ENCODE measurements at places on chromosomes 4 and X.

DNA sequence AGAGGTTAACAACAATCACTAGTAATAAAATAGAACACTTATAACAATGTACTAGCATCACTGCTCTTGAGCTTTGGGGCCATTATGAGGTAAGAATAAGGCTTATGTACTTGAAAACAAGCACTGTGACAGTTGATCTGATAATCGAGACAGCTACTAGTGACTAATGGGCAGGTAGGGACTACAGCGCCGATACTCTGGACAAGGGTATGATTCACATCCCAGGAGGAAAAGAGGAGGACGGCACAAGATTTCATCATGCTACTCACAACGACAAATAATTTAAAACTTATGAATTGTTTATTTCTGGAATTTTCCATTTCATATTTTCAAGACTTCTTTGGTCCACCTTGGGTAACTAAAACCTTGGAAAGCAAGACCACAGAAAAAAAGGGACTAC is 62.3 kb downstream of the FAM184B start:
- DNase-seq, result peak; percentile 10

DNA sequence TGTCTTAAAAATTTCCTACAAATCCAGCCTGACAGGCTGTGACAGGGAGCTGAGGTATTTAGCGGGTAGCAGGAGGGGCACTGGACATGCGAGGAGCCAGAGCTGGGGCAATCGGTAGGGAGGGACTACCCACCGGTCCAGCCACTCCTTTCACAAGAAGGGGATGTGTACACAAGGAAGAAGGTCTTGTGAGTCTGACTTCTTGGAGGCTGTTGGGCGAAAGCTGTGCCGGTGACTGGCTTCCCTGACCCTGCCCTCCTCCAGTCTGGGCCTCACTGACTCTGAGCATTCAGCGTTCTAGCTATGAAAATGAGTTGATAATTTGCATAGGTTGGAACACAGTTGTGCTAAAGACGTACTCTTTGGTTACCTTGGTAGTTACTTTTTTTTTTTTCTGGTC is 12.7 kb upstream of the CXCL8 start:
- DNase-seq, result no peak

- no peak for DNase-seq
Observed at GRCh38 chr4:35739308-35739707, 505.0 kb downstream of the ARAP2 start.

- no peak for DNase-seq
Observed at GRCh38 chrX:130057209-130057608, 53.1 kb downstream of the ELF4 start.

GRCh38 chr4:184529283-184529682 is 54.9 kb upstream of the IRF2 start:
- no peak for DNase-seq

- no peak for DNase-seq
Observed at GRCh38 chrX:152157042-152157441, 18.7 kb upstream of the MAGEA10 start.

DNA sequence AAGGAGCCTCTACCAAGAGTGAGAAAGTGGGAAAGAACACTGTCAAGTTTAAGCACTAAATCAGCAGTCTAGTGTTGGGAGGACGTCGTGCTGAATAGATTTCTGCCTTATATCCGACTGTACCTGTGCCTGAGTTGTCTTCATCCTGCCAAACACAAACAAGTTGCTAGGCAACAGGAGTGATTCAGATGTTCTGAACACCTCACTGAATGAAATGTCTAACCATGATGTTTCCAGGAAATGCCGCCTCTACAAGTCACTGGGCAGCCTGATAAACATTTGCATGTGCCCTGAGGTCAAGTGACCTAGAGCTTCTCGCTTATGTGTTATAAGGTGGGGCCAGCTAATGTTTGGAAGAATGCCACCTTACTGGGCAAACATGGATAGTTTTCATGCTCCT is 37.9 kb downstream of the SGMS2 start:
- DNase-seq, result peak; percentile 85

GRCh38 chrX:53089224-53089842 is 4.6 kb upstream of the KANTR start:
- DNase-seq, result peak; percentile 74

- no peak for DNase-seq
Observed at GRCh38 chr4:158965226-158965625, 137.7 kb upstream of the RAPGEF2 start.

DNA sequence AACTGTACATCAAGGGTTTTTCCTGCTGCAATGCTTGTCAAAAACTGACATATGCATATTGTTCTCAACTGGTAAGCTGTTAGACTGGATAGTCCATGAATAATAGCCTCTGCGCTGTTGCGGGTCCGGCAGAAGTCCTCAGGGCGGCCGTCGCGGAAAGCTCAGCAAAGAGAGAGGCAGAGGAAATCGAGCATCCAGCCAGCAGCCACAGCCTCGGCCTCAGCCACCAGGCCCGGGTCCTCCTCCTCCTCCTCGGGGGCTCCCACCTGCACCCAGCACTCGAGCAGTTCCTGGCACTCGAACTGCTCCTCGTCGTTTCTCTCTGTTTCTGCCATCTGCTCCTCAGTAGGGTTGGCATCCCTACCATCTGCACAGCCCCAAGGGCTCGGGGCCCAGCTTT is 53.7 kb downstream of the UPRT start:
- no peak for DNase-seq

- no peak for DNase-seq
Observed at GRCh38 chr4:14908635-14909034, 93.6 kb upstream of the CPEB2 start.

DNA sequence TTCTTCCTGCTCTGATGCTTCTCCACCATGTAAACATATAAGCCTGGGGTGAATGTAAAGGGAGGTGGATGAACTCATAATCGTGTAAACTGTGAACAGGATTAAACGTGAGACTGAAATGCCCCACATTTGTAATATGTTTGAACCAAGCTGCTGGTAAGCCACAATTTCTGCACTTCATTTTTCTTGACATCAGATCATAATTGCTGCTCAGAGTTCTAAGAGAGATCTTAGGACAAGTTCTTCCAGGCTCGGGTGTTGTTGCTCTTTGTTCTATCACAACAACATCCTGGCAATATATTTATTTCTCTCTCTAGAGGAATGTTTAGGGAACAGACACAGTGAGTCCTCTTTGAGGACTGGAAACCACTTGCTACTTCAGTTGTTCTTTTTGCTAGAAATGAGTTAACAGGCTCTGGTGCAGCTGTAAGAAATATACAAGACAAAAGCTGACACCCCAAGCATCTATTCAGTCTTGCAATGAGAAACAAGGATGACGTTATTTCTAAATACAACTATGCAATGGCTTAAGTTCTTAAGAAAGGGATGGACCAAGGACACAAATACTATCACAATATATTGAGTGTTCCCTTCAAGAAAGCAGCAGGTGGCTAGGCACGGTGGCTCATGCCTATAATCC is 59.6 kb downstream of the LNX1 start:
- no peak for DNase-seq

DNA sequence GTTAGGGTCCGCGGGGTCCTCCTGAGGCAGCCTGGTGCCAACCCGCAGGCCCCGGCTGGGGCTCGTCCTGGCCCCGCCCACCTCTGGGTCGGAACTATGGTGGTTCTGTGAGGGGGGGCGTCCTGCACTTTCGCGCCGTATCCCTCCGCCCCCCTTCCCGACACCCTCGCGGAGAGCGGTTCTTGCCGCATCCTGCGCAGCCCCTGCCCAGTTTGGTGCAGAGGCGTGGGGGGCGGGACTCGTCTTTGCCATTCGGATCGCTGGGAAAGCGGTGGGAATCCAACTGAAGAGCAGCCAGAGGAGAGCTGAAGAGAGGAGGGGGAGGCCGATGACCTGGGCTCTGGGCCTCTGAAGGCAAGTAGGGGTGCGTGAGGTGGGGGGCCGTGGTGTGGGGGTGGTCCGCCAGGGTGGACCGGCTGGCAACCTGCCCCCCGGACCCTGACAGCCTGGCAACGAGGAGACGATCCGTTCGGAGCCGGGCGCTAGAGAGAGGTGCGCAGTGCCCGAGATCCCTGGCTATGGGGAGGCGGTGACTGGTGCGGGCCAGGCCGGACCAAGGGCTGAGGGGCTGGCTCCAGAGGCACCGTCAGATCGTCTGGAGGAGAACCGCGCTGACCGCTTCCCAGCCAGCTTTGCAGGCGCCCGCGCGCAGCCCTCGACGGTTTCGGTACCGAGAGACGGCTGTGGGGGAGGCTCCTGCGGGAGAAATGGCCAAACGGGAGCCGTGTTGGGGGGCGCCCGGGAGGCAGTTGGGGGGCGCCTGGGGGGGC is at the start of gene GPRASP1:
Gene GPRASP1 (plus strand): TSS at position 242 of the 770 bp plus-strand sequence. CDS start 2,431 bp downstream, outside the sequence.
- no peak for DNase-seq

- DNase-seq, result no peak
Observed at GRCh38 chr4:21628116-21628670, 320.4 kb downstream of the KCNIP4 start.

- no peak for DNase-seq
Observed at GRCh38 chr4:72641611-72642010, 72.6 kb upstream of the ADAMTS3 start.

DNA sequence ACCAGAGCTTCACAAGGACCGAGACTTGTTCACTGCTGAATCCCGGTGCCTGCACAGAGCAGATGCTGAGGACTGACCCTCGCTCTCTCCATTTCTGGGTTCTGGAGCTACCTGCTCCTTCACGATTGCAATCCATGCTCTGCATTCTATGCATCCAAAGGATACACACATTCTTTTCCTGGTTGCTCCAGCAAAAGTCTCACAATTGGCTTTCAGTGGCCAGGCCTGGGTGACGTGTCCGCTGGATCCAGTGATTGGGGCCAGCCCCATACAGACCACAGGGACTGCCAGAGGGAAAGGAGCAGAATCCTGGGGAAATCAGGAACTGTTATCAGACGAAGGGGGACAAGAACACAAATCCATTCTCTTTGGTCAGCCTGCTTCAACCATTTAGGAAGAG is 14.9 kb upstream of the CDKN2AIP start:
- no peak for DNase-seq

DNA sequence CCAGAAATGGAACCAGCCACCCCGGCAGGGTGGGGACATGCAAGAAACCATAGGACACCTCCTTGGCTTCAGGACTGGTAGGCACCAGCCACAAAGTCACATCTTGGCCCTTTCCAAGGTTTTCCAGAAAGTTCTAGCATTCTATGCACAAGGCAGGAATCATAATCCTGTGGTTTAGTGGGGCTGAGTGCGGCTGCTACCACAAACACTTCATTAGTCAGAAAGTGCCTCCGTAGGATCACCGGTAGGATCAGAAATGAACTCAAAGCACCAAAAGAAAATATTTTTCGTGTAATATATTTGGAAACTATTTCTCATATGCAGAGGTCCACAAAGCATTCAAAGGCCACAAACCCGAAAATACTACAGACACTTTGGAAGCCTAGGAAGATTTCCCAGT is 191.7 kb downstream of the PTTG2 start:
- no peak for DNase-seq
